ENCODE measurements at places on chromosomes 2 and 18. TPM values are rescaled to one million over a fixed set of nuclear protein-coding genes. Genes with fewer than 3 reads are reported as not detected.

DNA sequence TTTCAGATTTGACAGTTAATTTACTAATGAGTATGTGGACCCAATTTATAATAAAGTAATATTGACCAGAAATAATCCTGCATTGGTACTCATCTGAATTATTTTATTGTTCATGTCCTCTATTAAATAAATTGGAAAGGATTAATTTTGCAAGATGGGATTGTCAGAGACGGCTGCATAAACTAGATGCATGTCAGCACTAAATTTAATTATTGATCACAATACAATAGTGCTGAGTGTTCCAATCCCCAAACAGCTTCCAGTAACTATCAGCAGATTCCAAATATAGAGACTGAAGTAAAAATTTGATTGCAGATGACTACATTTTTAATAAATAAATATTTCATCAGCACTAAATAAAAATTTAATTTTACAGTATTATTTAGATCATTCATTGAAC, 387.2 kb downstream of the GRB14 start:
- H3K27ac ChIP-seq = no peak overlapping the region
- H3K36me3 ChIP-seq = no peaks in the 10 kb centered on the region
- no peak for DNase-seq
- H3K27me3 ChIP-seq = no peaks in the 10 kb centered on the region

DNA sequence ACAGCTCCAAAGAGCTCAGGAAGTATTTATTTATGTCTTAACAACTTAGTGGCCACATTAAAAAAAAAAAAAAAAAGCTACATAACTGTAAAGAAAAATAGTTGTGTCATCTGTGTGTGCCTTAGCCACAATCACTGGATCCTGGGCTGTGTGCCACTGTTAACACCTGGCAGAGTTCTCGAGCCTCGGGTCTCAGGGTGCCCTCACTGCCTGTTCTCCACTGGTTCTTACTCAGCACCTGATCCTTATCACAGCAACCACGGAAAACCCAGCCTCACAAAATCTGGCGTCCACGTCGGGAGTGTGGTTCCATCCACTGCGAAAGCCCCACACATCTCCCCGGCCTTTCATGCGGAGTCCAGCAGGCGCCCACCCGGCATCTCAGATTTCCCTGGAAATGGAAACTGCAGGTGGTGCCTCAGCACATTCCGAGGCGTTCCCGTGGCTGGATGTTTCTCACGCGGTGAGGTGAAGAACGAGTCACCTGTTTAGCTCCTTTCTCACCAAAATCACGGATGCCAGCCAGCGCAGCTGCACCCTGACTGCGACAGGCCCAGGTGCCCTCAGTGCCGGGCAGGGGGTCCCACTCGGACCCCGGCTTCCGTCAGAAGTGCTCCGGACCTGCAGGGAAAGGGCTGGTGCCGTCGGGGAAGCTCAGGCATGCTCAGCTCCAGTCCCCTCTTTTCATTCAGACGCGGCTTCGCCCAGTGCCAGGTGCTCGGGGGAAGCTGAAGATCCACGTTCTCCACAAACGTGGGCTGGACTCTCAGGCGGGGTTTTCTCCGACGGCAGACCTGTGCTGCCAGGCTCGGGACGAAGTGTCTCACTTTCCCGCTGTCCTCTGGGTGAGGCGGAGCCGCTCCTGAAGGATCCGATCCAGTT, 198.7 kb upstream of the SALL3 start:
- no peaks in the 10 kb centered on the region for H3K4me1 ChIP-seq
- H3K4me3 ChIP-seq = no peak overlapping the region
- no peak overlapping the region for H3K27ac ChIP-seq
- no peaks in the 10 kb centered on the region for H3K27me3 ChIP-seq
- DNase-seq = peak; percentile 58

DNA sequence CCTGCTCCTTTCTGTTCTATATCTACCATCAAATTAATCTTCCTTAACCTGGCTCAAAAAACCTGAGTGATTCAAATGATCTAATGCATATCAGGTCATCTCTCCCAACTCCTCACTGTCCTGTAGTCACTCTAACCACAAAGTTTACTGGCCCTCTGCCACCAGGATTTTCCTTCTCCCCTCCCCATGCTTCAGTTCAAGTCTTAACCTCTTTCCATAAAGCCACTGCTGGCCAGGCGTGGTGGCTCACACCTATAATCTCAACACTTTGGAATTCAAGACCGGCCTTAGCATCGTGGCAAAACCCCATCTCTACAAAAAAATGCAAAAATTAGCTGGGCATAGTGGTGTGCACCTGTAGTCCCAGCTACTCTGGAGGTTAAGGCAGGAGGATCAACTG, 7.5 kb upstream of the SP3 start:
- H3K36me3 ChIP-seq = no peaks in the 10 kb centered on the region
- no peak overlapping the region for H3K27ac ChIP-seq
- H3K4me3 ChIP-seq = no peak overlapping the region

DNA sequence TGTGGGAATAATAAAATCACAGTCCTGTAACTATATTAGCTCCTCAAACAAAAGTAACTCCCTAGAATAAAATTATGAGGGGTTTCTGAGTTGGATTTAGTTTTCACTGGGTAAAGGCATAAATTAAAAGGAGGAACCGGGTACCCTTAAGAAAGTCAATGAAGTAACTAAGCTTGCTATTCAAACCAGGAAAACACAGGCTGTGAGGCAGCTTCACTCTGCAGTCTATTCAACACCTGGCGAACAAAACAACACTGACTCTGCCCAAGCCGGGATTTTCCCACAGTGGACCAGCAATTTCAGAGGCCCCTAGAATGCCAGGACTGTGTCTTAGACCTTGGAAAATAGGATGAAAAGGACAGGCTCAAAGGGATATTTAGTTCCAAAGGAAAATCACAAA, 24.6 kb upstream of the CREB1 start:
- H3K27ac ChIP-seq = peak overlapping the region; percentile 89
- H3K36me3 ChIP-seq = no peaks in the 10 kb centered on the region
- H3K27me3 ChIP-seq = no peaks in the 10 kb centered on the region
- H3K4me1 ChIP-seq = peaks cover 3% of the 10 kb centered on the region
- peak; percentile 54 for DNase-seq

GRCh38 chr2:135096665-135097446, 44.8 kb downstream of the RAB3GAP1 start:
- no peak overlapping the region for H3K4me3 ChIP-seq
- peaks cover 60% of the 10 kb centered on the region for H3K36me3 ChIP-seq
- H3K27me3 ChIP-seq = no peaks in the 10 kb centered on the region

Gene LAMA3
- total RNA-seq = 0.61 TPM

Gene LRRTM1
- 3.3 TPM for total RNA-seq
